ENCODE measurements at places on chromosomes 2 and 18.

- DNase-seq, result peak; percentile 38
Observed at GRCh38 chr2:149597668-149598326, 10.2 kb upstream of the MMADHC start.

DNA sequence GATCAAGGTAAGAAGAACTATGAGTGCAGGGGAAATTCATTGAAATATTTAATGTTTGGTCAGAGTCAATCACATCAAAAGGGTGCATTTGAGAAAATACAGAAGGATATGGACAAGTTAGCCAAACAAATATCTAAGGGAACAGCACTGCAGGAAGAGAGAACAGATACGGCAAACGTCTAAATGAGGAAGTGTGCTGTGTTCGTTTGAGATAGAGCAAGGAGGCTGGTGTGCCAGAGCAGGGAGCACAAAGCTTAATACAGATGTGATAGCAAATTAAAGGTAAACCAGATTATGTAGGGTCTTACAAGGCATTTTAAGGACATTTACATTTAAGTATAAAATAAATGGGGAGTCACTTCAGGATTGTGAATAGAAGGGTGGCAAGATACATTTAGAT is 241.3 kb upstream of the ZNF804A start:
- no peak for DNase-seq

GRCh38 chr2:221145396-221145795 is 426.7 kb downstream of the EPHA4 start:
- DNase-seq, result no peak

DNA sequence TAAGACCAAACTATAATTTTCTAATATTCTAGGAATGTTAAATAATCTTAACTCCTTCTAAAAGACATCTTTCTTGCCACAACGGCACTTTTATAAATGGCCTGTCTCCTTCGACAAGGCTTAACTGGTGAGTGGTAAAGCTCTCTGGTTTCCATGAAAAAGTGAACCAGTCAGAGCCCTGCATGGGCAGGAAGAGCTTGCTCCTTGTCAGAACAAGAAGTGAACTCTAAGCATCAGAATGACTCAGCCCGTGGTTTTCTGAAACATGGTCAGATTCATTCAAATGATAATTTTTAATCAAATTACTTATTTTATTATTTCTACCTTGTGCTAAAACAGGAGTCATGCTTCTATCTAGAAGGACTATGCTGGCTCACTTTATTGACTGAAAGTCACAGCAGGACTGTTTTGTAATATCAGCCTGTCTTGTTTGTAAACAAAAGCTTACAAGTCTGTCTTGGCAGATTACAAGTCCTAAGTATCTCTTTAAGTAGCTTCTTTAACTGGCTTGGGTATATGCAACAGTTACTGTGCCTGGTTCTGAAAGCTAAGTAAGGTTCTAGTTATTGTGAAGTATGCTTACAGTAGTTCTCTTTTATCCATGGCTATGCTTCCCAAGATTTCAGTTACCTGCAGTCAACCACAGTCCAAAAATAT is 245.4 kb downstream of the NAPG start:
- no peak for DNase-seq

- DNase-seq, result no peak
Observed at GRCh38 chr18:80241919-80242777, 5.2 kb downstream of the PARD6G start.

- no peak for DNase-seq
Observed at GRCh38 chr2:202049840-202050239, 16.2 kb downstream of the FZD7 start.
